ENCODE measurements at places on chromosomes 13 and 19.

- peak; percentile 10 for DNase-seq
These were observed 581.0 kb upstream of the SPRY2 start for GRCh38 chr13:80921971-80922370.

DNA sequence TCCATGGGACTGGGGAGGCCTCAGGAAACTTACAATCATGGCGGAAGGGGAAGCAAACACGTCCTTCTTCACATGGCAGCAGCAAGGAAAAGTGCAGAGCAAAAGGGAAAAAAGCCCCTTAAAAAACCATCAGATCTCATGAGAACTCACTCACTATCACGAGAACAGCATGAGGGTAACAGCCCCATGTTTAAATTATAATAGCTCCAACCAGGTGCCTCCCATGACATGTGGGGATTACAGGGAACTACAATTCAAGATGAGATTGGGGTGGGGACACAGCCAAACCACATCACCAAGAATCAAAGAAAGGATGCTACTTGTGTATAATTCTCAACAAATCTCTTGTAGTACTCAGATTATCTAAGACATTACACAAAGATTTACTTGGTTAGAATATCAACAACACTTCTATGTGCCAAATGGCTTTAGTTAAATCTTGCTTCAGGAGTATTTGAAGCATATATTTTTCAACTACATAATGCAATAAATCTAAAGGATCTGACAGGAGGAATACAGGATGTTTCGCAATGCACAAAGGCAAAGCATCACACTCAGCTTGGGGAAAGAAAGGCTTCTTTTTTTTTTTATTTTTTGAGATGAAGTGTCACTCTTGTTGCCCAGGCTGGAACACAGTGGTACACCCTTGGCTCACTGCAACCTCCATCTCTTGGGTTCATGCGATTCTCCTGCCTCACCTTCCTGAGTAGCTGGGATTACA lies 180.0 kb downstream of the LHFPL6 start:
- DNase-seq = peak; percentile 9

GRCh38 chr13:80341756-80342370 lies 937 bp upstream of the SPRY2 start:
- DNase-seq = peak; percentile 67

- peak; percentile 86 for DNase-seq
These were observed 24.1 kb upstream of the ASPDH start for GRCh38 chr19:50537769-50538230.

- DNase-seq = no peak
These were observed 122.2 kb downstream of the KDM4B start for GRCh38 chr19:5091018-5091683.

- DNase-seq = no peak
These were observed 15.3 kb downstream of the TNFSF14 start for GRCh38 chr19:6654347-6655310.

DNA sequence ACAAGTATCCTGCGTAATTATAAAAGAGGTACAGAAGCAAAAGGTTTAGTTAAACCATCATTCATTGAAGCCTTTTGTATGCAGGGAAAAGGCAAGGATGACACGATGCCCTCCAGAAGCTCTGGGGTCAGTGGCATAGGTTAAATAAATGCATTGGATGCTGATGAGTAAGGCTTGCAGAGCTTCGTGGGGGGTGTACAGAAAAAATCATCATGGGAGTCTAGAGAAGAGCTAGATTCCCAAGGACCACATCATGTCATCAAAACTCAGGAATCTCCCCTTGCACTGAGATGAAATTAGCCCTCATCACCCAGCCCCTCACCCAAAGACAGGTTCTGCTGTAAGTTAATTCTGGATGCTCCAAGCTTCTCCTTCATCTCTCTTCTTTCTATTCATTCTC lies 8.3 kb downstream of the FPR1 start:
- peak; percentile 75 for DNase-seq

- DNase-seq = peak; percentile 67
These were observed 7.4 kb upstream of the FCGBP start for GRCh38 chr19:39941615-39942365.

- peak; percentile 39 for DNase-seq
These were observed 26.2 kb downstream of the ZNF160 start for GRCh38 chr19:53076984-53077383.

DNA sequence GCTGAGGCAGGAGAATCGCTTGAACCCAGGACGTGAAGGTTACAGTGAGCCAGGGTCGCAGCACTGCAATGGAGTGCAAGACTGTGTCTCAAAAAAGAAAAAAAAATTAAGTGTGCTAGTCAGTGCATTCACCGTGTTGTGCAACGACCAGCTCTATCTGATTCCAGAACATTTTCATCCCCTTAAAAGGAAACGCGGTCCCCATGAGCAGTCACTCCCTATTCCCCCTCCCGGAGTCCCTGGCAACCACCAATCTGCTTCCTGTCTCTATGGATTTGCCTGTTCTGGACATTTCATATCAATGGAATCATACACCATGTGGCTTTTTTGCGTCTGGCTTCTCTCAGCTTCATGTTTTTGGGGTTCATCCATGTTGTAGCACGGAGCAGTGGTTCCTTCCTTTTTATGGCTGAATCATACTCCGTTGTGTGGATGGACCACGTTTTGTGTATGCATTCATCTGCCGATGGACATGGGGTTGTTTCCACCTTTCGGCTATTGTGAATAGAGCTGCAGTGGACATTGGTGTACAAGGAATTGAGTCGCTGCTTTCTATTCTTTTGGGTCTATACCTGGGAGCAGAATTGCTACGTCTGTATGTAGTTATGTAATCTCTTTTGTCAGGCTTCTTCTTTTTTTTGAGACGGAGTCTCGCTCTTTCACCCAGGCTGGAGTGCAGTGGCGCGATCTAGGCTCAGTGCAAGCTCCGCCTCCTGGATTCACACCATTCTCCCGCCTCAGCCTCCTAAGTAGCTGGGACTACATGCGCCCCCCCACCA lies 19.8 kb downstream of the MYO9B start:
- DNase-seq = no peak

DNA sequence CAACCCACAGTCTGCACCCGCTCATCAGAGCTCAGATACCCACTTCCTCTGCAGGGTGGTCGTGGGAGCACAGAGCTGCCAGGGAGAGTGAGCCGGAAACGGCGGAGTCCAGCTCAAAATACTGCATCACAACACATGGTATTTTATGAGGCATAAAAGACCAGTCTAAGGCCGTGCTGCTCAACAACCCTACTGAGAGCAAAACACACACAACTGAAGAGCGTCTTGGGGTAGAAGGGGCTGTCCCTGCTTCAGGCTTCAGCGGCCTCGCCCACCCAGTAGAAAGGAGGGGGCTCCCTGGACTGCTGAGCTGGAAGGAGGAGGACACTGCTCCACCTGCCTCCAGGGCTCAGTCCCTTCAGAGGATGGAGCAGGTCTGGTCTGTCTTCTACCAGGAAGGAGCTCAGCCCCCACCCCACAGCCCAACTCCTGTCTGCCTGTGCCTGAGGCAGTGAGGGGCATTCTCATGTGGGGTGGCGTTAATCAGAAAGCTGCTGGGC lies 36.9 kb downstream of the NAXD start:
- no peak for DNase-seq

- no peak for DNase-seq
These were observed 177.6 kb downstream of the SHISA2 start for GRCh38 chr13:25874064-25874737.

GRCh38 chr13:97298816-97299215 lies 76.7 kb downstream of the MBNL2 start:
- DNase-seq = peak; percentile 24

GRCh38 chr13:75425216-75426009 lies 56.6 kb downstream of the TBC1D4 start:
- DNase-seq = no peak

GRCh38 chr13:96089749-96090239 lies at the start of gene HS6ST3:
HS6ST3 (plus strand) TSS chr13:96090107.
- DNase-seq = peak; percentile 23

DNA sequence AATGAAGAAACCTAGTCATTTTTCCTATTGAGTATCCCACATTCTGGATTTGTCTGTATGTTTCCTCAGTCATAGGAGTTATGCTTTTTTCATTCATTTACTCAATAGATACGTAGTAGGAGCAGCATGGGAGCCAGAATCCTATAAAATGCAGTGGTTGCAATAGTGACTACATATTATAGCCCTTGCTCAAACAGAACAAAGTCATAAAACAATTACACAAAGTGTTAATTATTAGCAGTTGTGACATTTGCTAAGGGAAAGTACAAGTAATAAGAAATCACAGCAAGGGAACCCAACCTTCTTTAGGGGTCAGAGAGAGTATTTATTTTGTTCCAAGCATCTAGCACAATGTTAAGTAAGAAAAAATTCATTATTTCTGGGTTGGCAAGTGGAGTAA lies 27.7 kb upstream of the POU4F1 start:
- DNase-seq = no peak

- DNase-seq = no peak
These were observed 98.9 kb upstream of the SIAH3 start for GRCh38 chr13:45950386-45951000.

GRCh38 chr19:531753-532560 lies at the start of gene CDC34:
CDC34 (plus strand) TSS chr19:531760; CDS start chr19:531932, 172 bp downstream.
- peak; percentile 23 for DNase-seq

- DNase-seq = no peak
These were observed 19.3 kb downstream of the SLC25A30 start for GRCh38 chr13:45398877-45399276.

DNA sequence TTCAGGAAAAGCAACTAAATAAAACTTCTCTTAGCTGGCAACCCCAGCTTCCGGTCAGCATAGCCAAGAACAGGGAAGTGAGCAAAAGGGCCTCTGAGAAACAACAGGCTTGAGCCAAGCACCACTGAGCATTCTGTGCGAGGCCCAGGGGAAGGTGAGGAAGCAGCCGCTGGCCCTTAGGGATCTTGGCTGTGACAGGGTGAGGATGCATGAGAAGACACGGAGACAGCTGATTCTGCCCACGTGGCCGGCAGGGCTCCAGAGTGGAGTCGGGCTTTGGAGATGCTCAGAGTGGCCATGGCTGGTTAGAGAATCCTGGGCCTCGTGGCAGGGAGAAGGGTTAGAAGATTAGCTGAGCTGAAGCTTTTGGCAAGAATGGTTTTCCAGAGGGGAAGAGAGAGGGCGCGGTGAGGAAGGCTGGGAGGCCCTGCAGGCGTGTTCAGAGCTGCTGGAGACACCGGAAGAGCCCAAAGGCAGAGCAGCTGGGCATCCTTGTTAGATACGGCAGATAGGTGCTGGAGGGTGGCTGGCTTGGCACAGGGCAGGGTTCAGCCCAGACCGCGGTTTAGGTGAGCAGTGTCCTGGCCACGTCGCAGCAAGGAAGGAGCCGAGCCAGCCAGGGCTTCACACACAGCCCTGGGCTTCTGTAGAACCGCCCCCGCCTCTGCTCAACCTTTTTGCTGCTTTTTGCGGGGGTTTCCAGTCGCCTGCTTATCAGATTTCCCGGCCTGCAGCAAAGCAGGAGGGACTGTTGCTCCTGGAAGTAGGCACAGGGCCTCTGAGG lies 17.3 kb downstream of the UPF1 start:
- DNase-seq = peak; percentile 72

GRCh38 chr13:71801165-71801760 lies 65.7 kb downstream of the DACH1 start:
- DNase-seq = no peak

GRCh38 chr19:27868007-27868406 lies 1344.9 kb downstream of the UQCRFS1 start:
- DNase-seq = no peak

DNA sequence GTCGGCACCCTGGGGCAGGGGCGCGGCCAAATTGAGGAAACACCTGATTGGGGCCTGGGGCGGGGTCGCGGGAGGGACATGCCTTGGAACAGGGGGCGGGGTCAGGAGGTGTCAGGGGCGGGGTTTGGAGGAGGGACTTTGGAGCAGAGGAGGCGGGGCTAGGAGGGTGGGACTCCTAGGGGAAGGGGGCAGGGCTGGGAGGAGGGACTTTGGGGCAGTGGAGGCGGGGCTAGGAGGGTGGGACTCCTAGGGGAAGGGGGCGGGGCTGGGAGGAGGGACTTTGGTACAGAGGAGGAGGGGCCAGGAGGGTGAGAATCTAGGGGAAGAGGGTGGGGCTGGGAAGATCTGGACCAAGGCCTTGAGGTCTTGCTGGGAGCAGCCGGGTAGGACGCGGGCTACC lies 21.9 kb downstream of the GRIN2D start:
- peak; percentile 82 for DNase-seq

DNA sequence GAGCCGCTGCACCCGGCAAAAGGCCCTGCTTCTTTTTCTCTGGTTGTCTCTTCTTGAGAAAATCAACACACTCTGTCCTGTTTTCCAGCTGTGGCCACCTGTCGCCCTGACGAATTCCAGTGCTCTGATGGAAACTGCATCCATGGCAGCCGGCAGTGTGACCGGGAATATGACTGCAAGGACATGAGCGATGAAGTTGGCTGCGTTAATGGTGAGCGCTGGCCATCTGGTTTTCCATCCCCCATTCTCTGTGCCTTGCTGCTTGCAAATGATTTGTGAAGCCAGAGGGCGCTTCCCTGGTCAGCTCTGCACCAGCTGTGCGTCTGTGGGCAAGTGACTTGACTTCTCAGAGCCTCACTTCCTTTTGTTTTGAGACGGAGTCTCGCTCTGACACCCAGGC lies 17.2 kb downstream of the LDLR start:
- DNase-seq = no peak

DNA sequence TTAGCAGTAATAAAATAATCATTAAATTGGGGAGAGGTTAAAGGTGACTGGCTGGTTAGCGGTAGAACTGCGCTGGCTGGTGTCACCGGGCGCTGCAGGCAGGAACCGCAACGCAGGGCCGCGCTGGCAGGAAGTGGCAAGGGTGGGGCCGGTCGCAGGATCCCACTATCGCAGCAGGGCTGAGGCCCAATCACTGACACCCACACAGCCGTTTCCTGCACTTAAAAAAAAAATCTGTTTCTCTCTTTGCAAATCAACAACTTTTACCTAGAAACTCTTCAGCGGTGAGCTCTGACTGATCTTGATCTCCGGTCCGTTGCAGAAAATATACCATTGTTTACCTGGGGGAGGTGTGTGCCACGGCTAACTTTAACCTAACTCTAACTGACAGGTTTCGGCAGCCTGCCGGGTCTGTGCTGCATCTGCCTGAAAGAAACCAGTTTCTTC lies 46.9 kb downstream of the KLF2 start:
- no peak for DNase-seq

GRCh38 chr13:32969516-32969941 lies 46.7 kb upstream of the KL start:
- DNase-seq = peak; percentile 63

Data from ELR (cell line).